ENCODE measurements at places on chromosomes 1 and 21.
A peak's percentile ranks its signal among the peaks of the same experiment; 100 is the strongest.

DNA sequence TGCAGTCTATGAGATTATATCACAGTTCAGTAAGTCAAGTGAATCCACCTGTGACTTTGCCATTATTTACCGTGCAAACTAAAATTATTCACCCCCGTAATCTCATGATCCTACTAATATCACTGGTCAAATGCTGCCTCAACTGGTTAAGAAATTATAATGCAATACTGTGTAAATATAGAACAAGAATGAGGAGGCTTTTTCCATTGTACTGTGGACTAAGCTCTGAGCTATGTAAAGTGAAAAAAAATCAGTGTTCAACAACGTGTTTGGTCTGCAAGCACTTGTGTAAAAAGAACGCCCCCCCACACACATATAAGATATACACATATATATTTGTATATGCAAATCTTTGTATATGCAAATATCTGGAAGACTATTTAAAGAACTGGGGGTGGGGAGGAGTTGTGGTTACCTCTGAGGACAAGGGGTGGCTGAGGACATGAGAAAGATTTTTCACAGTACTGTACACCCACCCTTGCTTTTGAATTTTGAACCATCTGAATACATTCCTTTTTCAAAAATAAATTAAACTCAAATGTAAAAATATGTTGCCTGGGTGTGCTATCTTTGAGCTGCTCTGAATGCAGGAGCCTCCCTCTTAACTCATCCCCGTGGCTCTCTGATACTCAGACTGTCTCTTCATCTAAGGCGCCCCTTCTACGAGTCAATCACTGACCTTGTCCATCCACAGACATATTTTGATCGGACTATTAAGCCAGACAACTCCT is 57.0 kb downstream of the PTP4A2 start:
- peak; percentile 67 for DNase-seq

- DNase-seq = no peak
These were observed 208.3 kb downstream of the TOMM20 start for GRCh38 chr1:234920136-234920842.

- DNase-seq = no peak
These were observed 17.5 kb downstream of the PDE9A start for GRCh38 chr21:42670884-42671283.

DNA sequence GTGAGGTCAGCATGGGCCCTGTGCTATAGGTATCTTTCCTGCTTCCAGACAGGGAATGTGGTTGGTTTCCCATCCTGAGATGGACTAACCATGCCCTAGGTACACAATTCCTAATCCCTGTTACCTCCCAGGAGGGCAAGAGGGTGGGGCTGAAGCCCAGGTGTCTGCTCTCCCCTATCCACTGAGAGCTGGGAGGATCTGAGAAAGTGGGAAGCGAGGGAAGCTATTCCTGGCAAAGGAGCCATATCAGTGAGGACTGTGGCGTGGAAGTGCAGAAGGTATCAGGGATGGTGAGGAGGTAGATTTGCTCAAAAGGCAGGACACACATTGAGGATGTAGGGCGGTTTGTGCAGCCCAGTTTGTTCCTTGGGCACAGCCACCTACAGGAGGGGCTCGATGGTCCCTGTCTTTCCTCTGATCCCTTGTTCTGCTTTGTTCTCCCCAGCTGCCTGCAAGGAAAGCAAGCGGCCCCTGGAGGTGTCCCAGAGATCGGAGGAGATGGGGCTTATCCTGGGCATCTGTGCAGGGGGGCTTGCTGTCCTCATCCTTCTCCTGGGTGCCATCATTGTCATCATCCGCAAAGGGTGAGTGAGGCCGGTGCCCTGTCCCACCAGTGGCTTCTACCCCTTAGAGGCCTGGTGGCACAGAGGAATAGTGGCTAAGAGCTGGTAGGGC is 48.1 kb downstream of the PTPRU start:
- DNase-seq = no peak

- DNase-seq = no peak
These were observed 9.5 kb downstream of the OLFML2B start for GRCh38 chr1:162014202-162014601.

DNA sequence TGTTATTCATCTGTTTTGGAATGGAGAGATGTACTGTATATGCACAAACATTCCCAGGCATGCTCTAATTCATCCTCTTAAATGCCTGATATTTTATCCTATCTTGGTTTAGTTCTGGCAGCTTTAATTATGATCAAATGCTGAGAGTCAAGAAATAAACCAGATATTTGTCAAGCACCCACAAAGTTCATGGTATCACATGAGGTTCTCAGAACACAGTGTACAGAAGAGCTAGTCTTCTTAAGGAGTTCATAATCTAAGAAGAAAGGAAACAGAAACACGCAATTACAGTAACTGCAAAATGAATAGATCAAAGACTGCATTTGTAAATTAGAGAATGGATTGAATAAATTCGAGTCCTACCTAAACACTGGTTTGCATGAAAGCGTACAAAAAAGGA is 58.3 kb upstream of the KCNH1 start:
- DNase-seq = no peak

DNA sequence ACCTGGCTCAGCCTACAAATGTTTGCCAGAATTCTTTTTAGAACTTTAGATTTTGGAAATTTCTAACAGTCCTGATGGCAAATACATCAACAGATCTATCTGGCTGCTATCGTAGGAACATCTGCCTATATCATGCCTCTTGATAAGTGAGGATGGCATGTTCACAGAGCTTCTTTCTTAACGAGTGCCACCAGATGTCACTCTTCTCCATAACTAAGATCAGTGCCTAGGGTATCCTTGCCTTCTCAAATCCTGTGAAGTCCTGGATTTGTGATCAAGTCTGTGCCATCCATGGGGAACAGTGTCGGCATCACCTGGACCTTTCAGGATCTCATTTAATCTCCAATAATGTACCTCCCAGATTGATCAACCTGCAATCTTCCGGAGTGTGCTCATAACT is 36.5 kb upstream of the CD5L start:
- DNase-seq = no peak

GRCh38 chr21:37582590-37582989 is 216.0 kb downstream of the DYRK1A start:
- DNase-seq = peak; percentile 61

GRCh38 chr1:32398401-32398800 is 4.2 kb upstream of the BSDC1 start:
- no peak for DNase-seq

DNA sequence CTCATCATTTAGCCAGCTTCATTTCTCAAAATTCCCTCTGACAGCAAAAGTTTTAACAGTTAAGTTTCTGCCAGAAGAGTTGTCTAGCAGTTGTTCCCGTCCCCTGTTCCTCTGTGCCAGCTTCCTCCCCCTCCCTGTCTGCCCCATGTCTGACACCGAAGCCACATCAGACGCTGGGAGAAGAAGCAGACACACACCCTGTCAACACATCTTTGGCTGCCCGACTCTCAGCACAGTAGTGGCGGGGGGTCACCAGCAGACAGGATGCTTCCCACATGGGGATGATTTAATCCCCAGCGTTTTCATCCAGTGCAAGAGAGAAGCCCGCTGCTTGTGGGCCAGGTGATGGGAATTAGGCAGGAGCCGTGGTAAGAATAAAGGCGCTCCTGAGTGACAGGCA is 379.4 kb upstream of the RUNX1 start:
- no peak for DNase-seq

DNA sequence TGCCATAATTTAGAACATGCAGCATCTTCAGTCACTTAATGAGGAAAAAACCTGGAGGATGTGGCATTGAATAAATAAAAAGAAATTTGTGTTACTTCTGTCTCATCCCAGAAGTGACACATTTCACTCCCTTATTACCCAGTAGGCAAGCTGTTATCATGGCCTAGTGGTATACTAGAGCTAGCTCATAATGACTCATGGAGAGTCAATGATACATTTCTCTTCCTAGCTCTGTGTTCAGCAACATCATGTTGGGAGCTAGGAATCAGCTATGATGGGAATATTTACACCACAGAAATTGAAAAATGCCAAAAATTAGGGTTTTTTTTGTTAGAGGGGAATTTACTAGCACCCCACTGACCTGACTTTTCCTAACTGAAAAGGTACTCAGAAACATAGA is 182.7 kb downstream of the HMCN1 start:
- DNase-seq = no peak

- DNase-seq = no peak
These were observed 9.0 kb downstream of the BLACAT1 start for GRCh38 chr1:205446828-205447227.

DNA sequence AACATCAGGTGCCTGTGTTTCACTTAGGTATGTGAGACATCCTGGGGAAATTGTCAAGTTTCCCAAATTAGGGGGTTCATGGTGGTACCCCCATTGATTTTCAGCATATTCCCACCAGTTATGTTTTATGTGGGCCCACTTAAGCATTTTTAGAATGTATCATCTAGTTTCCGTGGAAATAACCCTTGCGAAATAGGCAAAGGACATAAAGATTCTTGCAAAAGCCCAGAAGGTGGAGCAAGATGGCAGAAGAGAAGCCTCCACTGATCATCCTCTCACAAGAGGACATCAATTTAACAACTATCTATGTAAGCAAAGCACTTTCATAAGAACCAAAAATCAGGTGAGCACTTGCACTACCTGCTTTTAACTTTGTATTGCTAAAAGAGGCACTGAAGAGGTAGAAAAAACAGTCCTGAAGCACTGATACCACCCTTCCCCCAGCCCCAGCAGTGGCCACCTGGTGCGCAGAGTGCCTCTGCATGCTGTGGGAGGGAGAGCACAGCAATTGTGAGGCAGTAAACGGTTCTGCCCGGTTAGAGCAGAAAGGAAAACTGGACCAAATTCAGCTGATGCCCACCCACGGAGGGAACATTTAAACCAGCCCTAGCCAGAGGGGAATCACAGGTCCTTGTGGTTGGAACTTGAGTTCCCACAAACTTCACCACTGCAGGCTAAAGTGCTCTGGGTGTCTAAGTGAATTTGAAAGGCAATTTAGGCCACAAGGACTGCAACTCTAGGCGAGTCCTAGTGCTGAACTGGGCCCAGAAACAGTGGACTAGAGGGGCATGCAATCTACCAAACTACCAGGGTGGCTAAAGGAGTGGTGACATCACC is 23.2 kb downstream of the MCOLN2 start:
- no peak for DNase-seq

GRCh38 chr1:12409681-12410080 is 179.9 kb downstream of the VPS13D start:
- no peak for DNase-seq

DNA sequence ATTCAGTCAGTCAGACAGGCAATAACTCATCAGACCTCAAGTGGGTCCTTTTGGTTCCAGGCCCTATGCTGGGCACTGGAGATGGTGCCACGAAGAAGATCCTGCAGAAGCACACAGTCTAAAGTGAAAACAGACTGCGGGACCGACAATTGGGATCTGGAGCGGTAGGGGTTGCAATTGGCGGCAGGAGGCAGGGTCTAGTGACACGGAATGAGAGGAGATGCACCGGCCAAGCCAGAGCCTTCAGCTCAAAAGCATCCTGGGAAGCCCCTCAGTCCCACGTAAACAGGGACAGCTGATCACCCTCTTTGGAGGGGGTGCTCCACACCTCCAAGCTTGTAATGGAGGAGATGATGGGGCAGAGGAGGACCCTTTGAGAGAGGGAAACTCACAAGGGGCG is 56.2 kb downstream of the KLHDC7A start:
- no peak for DNase-seq

GRCh38 chr1:83692524-83693381 is 306.2 kb downstream of the TTLL7 start:
- peak; percentile 5 for DNase-seq

DNA sequence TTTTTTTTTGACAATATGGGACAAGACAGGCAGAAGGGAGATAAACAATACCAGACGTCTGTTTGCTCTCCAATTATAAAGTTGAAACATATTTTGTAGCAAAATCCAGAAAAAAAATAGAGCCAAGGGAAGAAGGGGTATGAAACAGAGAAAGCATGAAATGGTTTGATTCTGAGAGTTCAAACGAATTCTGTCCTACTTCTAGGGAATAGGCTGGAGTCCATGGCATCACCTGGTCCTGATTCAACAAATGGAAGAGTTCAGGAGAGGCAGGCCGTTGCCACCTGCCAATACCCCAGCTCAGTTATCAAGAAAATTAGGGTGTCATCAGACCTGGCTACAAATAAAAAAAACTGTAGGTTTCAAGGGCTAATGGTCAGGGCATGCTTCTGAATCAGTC is 71.8 kb downstream of the CLSTN1 start:
- DNase-seq = no peak

DNA sequence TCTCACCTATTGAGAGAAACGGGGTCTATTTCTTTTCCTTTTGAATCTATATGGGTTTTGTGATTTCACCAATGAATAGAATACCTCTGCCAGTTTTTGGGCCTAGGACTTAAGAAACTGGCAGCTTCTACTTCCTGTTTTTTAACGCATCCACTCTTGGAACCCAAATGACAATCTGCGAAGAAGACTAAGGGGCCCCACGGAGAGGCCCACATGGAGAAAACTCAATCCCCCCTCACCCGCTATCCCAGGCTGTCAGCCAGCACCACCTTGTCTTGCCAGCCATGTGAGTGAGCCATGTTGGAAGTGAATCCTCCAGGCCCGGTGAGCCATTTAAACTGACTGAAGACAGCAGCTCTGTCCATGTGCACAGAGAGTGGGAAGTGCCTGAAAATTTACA is 3.6 kb upstream of the HENMT1 start:
- DNase-seq = no peak

- DNase-seq = no peak
These were observed 623 bp downstream of the RPL22 start for GRCh38 chr1:6198646-6199297.

GRCh38 chr21:46421756-46422555 is 36.7 kb upstream of the DIP2A start:
- DNase-seq = no peak

GRCh38 chr1:38003261-38004250 is 1.8 kb downstream of the FHL3 start:
- no peak for DNase-seq

DNA sequence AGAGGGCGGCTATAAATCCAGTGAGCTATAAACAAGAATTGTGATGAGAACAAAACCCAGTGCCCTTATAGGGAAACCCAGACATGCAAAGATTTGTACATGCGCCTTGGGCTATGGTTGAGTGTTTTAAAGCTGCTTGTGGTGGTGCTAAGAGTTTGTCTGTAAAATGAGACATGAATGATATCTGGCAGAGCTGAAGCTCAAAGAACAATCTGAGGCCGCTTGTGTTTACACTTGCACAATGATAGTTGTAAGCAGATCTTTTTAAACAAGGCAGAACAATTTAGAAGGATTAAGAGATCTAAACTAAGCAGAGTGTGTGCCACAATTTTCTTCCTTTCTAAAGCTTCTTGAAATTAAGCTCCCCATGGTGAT is 80.4 kb upstream of the ADAMTS5 start:
- no peak for DNase-seq

- no peak for DNase-seq
These were observed 3.5 kb downstream of the CELA2A start for GRCh38 chr1:15459771-15460707.

Data from GM13976 (cell line).